ENCODE measurements at places on chromosomes 12 and 14. TPM values are rescaled to one million over a fixed set of nuclear protein-coding genes. Genes with fewer than 3 reads are reported as not detected.

Gene SPATS2
- total RNA-seq, result 7.6 TPM

DNA sequence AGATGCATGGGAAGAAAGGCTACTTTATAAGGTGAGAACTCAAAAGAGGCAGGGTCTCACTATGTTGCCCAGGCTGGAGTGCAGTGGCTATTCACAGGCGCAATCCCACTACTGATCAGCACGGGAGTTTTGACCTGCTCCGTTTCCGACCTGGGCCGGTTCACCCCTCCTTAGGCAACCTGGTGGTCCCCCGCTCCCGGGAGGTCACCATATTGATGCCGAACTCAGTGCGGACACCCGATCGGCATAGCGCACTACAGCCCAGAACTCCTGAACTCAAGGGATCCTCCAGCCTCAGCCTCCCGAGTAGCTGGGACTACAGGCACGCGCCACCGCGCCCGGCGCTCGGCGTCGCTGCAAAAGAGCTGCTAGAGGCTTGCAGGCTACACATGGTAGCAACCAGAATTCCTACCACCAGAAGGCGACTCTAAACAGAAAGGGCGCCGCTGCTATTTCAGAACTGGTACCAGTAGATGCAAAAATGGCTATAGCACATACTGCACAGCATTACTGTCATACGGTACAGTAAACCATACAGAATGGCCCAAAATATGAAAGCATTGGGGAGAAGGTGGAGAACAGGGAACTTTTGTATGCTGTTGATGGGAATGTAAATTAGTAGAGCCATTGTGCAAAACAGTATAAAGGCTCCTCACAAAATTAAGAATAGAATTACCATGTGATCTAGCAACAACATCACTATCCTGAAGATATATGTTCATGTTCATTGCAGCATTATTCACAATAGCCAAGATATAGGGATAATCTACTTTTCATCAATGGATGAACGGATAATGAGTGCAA lies 1.2 kb upstream of the NEMF start:
- H3K36me3 ChIP-seq, result peaks cover 11% of the 10 kb centered on the region
- DNase-seq, result peak; percentile 82
- H3K27ac ChIP-seq, result no peak overlapping the region
- no peaks in the 10 kb centered on the region for H3K4me1 ChIP-seq
- H3K4me3 ChIP-seq, result peak overlapping the region; percentile 76
- no peaks in the 10 kb centered on the region for H3K27me3 ChIP-seq

Gene FAM181A
- total RNA-seq, result not detected

- no peak overlapping the region for H3K27ac ChIP-seq
- peaks cover 20% of the 10 kb centered on the region for H3K4me1 ChIP-seq
- no peaks in the 10 kb centered on the region for H3K36me3 ChIP-seq
- no peak for DNase-seq
- H3K27me3 ChIP-seq, result no peaks in the 10 kb centered on the region
Observed at GRCh38 chr12:2876431-2877046, 435 bp downstream of the FOXM1 start.

DNA sequence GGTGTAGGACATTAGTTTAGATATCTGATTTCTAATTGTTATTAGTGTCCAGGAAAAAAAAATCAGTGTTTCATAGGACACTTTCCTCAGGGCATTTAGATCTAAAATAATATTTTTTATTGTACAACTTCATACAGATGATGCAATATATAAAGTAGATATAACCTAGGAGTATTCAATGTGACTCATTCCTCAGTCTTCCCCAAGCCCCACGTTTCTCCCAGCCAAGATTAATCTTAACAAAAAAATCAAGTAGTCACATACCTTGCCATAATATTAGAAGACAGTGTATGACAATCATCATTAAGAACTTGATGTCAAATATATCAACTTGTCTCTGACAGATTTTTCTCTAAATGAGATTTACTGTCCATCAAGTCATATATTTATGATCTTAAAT lies 37.1 kb downstream of the PPFIA2 start:
- H3K36me3 ChIP-seq, result no peaks in the 10 kb centered on the region
- no peaks in the 10 kb centered on the region for H3K4me1 ChIP-seq
- no peak overlapping the region for H3K4me3 ChIP-seq
- no peaks in the 10 kb centered on the region for H3K27me3 ChIP-seq

Gene ADAMTS20
- total RNA-seq, result not detected

GRCh38 chr12:96343347-96343954 lies 56.8 kb downstream of the CDK17 start:
- no peak overlapping the region for H3K27ac ChIP-seq
- peaks cover 9% of the 10 kb centered on the region for H3K4me1 ChIP-seq
- no peak overlapping the region for H3K4me3 ChIP-seq
- no peaks in the 10 kb centered on the region for H3K27me3 ChIP-seq

DNA sequence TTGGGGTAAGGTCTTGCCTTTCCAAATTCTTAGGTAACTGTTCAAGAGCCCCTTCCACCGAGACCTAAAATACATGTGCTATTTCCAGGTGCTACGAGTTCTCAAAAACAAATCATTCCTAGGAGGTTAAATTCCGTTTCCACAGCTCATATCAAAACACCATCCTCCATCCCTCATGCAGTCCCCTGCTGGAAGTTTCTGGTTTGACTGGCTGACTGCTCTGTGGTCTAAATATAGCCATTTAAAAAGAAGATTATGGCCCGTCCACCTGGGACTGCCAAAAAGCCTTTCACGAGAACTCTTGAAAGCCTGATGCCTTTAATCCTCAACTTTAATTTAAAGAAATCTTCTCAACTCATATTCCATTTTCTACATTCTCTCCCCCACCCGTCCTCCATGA lies 201.5 kb upstream of the MYL2 start:
- no peaks in the 10 kb centered on the region for H3K4me1 ChIP-seq
- H3K27me3 ChIP-seq, result no peaks in the 10 kb centered on the region
- H3K27ac ChIP-seq, result no peak overlapping the region
- DNase-seq, result no peak
- no peaks in the 10 kb centered on the region for H3K36me3 ChIP-seq
- no peak overlapping the region for H3K4me3 ChIP-seq

Gene LHX5
- total RNA-seq, result not detected

DNA sequence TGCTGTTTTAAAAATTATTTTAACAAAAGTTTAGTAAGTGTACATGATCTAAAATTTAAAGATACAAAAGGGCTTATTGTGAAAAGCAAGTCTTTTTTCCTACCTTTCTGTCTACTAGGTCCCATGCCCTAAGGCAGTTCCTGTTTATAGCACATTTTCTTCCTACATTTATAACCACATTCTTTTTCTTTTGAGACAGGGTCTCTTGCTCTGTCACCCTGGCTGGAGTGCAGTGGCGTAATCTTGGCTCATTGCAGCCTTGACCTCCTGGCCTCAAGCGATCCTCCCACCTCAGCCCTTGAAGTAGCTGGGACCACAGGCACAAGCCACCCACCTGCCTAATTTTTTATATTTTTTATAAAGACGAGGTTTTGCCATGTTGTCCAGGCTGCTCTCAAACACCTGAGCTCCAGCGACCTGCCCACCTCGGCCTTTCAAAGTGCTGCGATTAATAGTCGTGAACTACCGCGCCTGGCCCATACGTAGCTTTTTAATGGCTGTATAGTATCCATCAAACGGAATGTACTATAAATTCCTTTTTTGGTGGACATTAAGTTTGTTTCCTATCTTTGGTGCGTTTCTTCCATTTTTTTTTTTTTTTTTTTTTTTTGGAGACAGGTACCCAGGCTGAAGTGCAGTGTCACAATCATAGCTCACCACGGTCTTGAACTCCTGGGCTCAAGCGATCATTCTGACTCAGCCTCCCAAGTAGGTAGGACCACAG lies 20.9 kb downstream of the FRS2 start:
- H3K27ac ChIP-seq, result no peak overlapping the region
- H3K4me3 ChIP-seq, result no peak overlapping the region
- no peak for DNase-seq
- H3K4me1 ChIP-seq, result no peaks in the 10 kb centered on the region
- H3K36me3 ChIP-seq, result peaks cover 9% of the 10 kb centered on the region

- no peak for DNase-seq
- no peak overlapping the region for H3K4me3 ChIP-seq
- H3K36me3 ChIP-seq, result no peaks in the 10 kb centered on the region
Observed at GRCh38 chr12:90038289-90038688, 329.7 kb upstream of the ATP2B1 start.

Gene CAPZA3
- total RNA-seq, result not detected
